ENCODE measurements at places on chromosomes 12 and 14.

DNA sequence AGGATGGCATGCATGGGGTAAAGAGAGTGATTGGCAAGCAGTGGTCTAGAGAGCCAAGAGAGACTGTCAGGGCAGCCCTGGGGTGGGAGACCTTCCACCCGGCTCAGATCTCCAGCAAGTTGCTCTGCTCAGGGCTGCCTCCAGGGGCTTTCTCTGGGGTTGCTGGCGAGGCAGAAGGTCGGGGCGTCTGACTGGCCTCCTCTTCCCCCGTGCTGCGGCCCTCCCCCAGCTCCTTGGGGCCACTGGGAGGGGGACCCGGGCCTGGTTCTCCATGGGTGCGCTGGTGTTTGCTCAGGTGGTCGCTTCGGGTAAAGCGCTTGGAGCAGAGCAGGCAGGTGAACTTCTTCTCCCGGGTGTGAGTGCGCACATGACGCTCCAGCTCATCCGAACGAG lies 6.6 kb upstream of the AAAS start:
- no peak for DNase-seq

- DNase-seq: no peak
Observed at GRCh38 chr12:45559537-45559936, 170.0 kb upstream of the ARID2 start.

GRCh38 chr14:101813171-101813759 lies 51.8 kb downstream of the PPP2R5C start:
- no peak for DNase-seq

DNA sequence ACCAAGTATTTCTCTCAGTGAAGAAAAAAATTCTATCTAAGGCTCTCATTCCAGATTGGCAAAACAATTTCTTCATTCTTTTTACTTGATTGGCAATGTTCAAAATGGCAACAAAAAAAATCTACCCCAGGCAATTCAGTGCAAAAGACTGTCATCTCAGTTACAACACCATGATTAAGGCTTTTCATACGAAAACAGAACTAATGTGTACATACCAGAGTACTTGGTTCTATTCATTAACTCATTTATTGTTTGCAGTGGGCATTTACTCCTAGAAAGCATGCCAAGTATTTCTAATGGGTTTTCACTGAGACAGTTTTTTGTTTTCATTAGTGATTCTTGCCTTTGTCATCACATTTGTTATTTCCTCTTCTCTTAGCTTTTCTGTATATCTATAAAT lies 33.0 kb downstream of the DBX2 start:
- no peak for DNase-seq

DNA sequence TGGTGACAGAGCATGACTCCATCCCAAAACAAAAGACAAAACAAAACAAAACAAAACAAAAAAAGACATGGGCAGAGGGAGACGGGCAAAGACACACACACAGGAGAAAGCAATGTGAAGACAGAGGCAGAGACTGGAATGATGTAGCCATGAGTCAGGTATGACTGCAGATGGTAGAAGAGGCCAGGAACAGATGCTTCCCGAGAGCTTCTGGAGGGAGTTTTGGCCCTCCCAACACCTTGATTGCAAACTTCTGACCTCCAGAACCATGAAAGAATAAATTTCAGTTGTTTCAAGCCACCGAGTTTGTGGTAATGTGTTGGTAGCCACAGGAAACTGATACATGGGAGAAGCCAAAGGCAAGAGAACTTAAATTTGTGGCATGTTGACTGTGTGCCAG lies 27.1 kb downstream of the VWF start:
- no peak for DNase-seq

DNA sequence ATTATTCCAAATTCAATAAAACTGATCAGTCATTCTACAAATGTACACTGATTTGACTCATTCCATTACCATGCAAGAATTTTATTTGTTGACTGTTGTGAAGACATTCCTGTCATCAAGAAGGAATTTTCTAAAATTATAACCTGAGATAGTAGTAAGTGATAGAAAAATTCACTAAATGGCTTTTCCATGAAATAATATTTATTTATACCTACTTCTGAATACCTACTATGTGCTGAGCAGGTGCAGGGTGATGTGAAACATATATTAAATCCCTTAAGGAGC lies 841.7 kb downstream of the NRXN3 start:
- DNase-seq: no peak

- DNase-seq: no peak
Observed at GRCh38 chr12:71780237-71780822, 25.7 kb downstream of the RAB21 start.

GRCh38 chr12:685388-685787 lies 22.1 kb upstream of the NINJ2 start:
- DNase-seq: no peak

- DNase-seq: no peak
Observed at GRCh38 chr12:52190860-52191729, 719 bp downstream of the KRT80 start.

DNA sequence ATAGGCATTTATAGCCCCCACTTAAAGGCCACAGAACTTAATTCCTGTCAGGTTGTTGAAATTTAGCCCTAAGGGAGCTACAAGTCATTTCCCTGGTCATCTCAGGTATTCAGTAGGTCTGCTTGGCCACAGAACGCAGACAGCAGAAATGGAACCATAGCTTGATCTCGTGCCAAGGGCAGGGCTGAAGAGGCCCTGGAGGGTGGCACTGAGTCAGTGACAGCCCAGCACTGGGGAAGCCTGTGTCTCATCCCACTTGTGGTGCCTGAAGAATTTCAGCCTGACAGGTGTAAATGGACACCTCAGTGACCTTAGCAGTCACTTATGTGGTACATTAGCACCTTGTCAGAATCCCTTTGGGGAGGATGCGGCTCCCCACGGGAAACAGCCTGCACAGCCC lies 6.6 kb downstream of the PRKAB1 start:
- no peak for DNase-seq

- DNase-seq: no peak
Observed at GRCh38 chr14:90487031-90487430, 90.2 kb downstream of the CALM1 start.

DNA sequence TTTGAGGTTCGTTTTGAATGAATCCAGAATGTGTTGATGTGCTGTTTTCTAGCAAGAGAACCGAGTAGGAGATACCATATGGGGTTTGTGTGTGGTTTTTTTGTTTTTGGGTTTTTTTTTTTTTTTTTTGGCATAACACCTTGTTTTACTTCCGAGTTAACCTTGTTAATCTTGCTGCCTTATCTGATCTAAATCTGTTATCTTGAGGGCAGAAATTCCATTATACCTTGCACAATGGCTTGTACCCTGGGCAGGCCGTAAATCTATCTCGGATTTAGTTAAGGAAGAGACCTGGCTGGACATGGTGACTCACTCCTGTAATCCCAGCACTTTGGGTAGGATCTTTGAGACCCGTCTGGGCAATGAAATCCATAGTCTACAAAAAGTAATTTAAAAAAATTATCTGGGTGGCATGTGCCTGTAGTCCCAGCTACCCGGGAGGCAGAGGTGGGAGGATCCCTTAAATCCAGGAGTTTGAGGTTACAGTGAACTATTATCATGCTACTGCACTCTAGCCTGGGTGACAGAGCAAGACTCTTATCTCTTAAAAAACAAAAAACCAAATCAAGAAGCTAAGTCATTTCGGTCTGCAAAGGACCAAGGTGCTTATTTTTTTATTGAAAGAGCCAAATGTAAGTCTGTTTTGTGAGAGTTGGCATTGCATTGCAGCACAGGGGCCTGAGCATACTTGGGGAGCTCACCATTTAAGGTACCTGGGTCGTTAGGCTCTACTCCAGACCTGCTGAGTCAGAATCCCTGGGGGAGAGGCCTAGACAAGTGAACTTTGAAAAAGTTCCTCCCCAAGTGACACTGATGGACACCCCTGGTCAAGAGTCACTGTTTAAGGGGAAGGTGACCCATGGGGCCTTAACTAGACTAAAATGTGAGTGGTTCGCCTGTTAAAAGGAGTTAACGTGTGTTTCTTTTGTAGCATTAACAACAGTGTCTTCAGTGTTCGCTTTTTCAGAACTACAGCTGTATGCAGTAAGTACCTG lies 6.7 kb downstream of the DLST start:
- no peak for DNase-seq

- no peak for DNase-seq
Observed at GRCh38 chr14:74955229-74956026, at the start of gene PGF. PGF (minus strand) TSS chr14:74955597; CDS start chr14:74955242, 355 bp downstream.

- no peak for DNase-seq
Observed at GRCh38 chr12:105358789-105359188, 28.3 kb downstream of the C12orf75 start.

GRCh38 chr12:124303579-124304313 lies 8.9 kb downstream of the RFLNA start:
- no peak for DNase-seq

GRCh38 chr12:59040656-59041055 lies 120.4 kb upstream of the LRIG3 start:
- no peak for DNase-seq

DNA sequence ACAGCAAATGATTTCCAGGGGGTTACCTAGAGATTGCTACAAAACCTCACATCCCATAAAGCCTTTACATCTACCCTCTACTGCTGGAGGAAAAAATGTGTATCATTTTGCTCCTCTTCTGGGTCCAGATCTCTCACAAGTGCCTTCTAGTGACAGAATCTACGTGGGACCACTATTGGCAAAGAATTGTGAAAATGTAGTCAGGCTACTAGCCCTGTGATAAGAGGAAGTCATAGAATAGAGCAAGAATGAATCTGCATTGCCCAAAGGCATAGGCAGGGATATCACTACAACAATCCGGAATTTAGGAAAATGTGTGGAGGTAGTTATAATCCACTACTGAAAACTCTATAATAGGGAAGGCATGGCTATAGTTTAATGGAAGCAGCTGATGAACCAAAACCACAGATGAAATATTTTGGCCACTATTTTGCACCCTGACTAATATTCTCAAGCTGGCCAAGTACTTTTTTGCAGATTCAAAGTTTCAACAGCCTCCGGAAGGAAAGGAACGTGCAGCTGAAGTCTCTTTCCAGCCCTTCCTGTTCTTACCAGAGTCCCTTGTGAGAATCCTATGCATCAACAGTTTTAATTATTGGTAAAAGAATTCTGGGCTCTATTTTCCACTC lies 176.8 kb downstream of the PHLDA1 start:
- DNase-seq: no peak

DNA sequence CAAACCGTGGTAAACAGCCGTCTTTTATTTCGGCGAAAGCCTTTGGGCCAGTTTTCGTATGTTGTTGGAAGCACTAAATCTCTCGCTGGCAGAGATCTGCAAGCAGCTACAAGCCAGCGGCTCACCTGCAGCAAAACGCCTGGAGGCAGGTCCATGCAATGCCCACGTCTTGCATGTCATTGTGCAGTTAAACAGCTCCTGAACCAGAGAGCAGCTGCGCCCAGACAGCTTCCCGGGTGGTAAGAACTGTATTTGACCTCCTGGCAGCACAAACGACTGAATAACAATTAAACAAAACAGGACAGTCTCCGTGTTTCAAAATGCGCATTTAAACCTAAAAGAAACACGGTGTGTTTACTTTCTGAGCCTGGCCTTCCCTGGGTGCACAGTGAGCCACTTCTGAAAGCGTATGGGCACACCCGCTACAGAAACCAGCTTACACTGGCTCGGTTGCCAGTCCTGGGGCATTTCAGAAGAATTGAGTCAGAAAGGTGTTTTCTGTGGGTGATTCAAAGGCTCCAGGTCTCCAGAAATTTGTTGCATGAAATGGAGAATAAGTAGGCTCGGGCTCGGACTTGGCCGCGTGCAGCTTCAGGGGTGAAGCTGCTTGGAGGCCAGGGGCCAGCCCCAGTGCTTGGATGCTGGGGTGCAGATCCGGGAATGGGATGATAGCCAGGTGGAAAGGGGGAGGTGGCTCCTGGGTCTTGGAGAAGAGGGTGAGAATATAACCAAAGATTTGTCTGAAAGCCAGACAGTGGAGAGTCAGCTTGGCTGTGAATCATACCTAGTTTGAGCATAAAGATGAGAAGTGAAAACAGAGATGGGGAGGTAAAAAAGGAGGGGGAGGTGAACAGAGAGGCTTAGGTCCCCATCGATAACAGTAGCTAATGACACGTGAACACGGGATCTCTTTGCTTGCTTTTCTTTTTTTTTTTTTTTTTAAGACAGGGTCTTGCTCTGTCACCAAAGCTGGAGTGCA lies 24.9 kb upstream of the FZD10 start:
- no peak for DNase-seq

Measured in GOT3 (cell line).